ENCODE measurements at places on chromosomes 12 and 14.
A peak's percentile ranks its signal among the peaks of the same experiment; 100 is the strongest.

GRCh38 chr12:56188778-56189098 is 545 bp downstream of the SMARCC2 start:
- DNase-seq: no peak

DNA sequence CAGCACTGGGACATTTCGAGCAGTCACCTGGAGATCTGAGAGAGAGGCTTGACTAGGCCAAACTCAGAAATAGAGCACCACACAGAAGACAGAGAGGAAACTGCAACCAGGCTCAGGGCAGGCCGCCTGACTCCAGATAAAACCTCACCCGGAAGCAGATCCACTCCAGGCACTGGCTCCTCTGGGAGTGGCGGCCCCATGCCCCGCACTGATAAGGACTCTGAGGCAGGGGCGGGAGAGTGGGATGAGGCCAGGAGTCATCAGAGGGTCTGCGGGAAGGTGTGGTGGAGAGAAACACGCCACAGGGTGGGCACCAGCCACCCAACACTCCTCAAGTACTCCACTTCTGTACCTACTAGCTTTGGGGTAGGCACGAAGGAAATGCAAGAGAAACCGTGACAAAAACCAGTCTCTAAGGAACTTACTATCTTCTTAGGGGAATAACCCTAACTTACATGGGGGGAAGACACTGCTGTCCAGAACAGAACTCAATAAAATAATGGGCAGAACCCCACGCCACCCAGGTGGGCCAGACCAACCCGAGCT is 71.3 kb downstream of the CHGA start:
- DNase-seq: no peak

DNA sequence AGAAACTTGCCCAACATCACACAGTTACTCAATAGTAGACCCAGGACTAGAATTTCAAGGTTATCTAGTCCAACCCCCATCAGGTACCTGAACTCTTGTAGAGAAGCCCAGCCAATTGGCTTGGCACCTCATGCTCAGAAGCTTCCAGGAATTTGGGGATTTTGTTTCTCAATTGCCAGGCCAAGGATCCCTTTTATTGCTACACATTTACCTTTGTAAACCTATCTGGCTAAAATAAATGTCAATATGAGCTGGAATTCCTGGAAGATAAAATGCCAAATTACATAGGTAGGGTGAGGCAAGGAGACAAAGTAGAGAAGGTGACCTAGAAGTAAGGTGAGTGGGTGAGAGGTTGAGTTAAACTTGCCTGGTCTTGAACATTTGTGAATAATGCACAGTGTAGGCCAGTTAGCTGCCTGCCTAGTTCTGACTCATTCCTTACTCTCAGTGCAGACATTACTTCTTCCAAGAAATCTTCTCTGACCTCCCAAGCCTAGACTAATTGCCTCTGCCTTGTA is 36.3 kb downstream of the SDR9C7 start:
- no peak for DNase-seq

DNA sequence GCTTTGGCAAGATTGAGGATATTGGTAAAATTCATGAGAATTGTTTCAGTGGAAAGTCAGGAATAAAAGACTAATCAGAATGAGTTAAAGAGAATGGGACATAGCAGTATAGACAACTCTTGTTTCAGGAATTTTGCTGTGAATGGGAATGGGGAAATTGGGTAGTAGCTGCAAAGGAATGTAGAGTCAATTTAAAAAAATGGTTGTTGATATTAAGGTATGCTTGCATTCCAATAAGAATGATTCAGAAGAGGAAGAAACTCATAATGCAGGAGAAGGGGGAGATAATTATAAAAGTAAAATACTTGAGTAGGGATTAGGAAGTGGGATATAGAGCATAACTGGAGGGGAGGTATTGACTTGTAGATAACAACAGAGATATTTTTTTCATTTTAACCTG is 40.7 kb downstream of the MNAT1 start:
- DNase-seq: peak; percentile 76

DNA sequence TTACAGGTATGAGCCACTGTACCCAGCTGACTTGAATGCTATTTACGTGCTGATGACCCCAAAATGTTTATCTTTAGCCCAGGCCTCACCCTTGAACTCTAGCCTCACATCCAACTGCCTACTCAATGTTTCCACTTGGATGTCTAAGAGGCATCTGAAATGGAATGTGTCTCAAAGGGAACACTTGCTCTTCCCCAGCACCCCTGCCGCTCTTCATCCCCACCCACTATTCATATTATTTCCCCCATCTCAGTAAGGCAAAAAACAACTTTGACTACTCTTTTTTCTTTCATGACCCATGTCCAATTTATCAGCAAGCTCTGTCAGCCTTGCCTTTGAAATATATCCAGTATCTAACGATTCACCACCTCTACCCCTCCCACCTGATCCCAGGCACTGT is 204.6 kb downstream of the PAWR start:
- DNase-seq: no peak
